ENCODE measurements at places on chromosomes 5 and 9.
A peak's percentile ranks its signal among the peaks of the same experiment; 100 is the strongest.

GRCh38 chr5:146751781-146752401 is 126.7 kb downstream of the PPP2R2B start:
- DNase-seq, result no peak

GRCh38 chr9:38277601-38278200 is 114.8 kb upstream of the ALDH1B1 start:
- DNase-seq, result no peak

- DNase-seq, result no peak
Observed at GRCh38 chr5:1668141-1668721, 131.4 kb downstream of the MRPL36 start.

DNA sequence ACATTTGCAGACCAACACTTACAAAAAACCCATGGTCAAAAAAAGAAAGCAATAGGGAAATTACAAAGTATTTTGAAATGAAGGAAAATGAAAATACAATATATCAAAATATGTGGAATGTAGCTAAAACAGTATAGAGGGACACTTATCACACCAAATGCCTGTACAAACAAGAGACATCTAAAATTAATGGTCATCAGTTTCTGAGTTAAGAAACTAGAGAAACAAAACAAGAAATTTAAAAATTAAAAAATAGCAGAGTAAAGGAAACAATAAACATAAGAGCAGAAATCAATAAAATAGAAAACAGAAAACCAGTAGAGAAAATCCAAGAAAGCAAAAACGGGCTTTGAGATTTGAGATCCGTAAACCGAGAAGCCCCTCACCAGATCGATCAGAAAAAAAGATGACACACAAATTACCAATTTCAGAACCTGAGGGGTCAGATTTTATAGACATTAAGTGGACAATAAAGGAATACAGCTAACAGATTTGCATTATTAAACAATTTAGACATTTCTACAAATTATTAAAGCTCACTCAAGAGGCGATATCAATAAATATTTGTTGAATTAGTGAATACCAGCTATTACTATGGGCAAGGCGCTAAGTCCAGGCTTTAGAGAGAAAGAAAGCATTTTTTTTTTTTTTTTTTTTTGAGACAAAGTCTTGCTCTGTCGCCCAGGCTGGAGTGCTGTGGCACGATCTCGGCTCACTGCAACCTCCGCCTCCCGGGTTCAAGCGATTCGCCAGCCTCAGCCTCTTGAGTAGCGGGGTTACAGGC is 1.0 kb upstream of the TENT2 start:
- no peak for DNase-seq

- DNase-seq, result no peak
Observed at GRCh38 chr9:93541581-93542349, 34.6 kb upstream of the PHF2 start.

DNA sequence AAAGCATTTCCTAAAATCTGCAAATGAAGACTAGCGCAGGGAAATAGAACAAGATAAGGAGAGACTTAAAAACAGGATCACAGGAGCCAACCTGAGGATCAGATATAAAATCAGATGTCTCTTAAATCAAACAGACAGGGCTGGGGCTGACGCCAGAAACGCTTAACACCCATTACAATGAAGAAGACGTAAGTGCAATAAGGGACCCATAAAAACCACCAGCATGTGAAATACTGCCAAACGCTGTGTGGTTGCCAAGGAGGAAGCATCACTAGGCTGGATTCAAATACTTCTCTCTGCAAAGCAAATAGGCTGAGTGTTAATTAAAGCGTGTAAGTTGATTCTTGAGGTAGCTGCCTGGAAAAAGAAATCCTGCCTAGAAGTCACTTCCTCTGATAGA is 74.4 kb upstream of the ATP10B start:
- peak; percentile 2 for DNase-seq

DNA sequence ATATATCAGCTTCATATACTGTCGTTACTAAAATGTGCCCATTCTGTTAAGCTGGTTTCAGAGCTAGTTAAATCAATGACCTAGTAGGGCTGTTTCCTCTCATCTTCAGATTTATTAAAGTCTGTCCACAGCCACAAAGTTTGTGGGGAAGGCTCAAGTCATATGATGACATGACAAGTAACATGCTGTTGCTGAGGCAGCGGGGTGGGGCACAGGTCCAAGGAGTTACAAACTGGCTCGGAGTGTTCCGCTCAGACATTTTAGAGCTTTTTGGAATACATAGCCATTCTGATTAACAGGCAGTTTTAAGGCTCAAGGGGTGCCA is 2.7 kb upstream of the ANP32B start:
- DNase-seq, result peak; percentile 47

DNA sequence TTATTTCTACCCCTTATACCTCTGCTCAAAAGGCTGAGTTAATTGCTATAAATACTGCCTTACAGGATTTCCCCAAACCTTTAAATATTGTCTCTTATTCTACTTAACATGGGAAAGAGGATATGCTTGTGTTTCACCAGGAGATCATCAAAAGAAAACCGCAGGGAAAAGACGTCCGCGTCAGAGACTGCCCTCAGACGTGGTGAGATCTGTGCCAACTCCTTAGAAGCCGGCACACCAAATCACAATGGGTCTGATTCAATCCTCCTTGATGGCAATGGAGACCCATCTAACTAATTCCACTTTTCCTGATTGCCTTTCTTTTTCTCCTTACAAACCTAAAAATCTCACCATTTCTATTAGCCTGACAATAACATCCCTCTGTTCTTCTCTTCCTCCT is 55.0 kb downstream of the SH3PXD2B start:
- DNase-seq, result no peak

- DNase-seq, result no peak
Observed at GRCh38 chr5:135444360-135444759, 2.8 kb downstream of the DCANP1 start.

GRCh38 chr9:36584620-36585460 is 12.1 kb downstream of the MELK start:
- DNase-seq, result peak; percentile 86
